Amniotic epithelial cell (primary cell): ENCODE measurements at places on chromosomes 11 and 22.
A peak's percentile ranks its signal among the peaks of the same experiment; 100 is the strongest.

DNA sequence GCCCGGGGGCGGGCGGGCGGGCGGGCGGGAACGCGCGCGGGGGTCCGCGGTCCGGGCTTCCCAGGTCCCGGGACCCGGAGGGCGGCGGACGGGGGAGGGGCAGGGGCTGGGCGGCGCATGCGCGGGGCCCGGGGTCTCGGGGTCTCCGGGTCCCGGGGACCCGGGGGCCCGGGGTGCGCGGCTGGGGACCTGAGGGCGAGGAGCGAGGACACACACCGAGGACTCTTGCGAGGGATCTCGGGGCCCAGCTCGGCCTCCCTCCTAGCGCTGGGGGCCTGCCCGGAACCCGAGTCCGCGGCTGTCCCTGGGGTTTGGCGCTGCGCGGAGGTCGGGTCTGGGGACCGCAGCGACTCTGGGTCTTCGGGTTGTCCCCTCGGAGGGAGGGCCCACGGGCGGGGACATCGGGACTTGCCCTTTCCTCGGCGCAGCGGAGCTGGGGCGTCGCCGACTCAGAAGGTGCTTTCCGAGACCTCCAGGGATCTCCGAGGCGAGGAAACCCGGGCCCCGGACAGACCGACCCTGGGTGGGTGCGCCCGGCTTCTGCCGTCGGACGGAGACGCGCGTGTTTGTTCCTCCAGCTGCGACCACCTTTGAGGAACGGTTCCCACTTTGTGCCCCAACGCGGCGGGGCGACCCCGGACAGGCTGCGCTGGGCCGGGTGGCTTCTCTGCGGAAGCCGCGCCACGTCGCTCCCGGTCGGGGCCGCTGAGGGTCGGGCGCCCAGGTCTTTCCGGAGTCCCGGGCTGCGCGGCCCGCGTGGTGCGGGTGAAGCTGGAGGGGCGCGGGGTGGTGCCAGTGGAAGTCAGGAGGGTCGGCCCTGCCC lies 540 bp downstream of the PPARA start:
- no peak for DNase-seq

- no peak for DNase-seq
These were observed 28.0 kb downstream of the QSER1 start for GRCh38 chr11:32920570-32920969.

GRCh38 chr11:59787255-59787588 lies 23.4 kb downstream of the MRPL16 start:
- DNase-seq: no peak

DNA sequence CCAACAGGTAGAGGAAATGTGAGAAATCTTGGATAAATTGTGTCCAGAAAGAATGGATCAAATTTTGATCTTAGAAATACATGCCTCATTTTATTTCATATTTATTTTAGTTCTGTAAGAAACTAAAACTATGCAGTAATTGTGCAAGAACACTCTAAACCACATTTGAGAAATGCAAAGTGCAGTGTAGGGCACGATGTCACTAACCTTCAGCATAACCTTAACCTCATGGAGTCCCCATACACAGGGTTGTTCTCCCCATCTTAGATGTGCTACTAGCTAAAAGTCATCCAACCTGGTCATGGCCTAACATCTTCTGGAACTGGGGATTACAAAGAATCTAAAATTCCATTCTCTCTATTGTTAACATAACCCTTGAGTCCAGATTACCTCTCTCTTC lies 48.4 kb upstream of the ARHGAP42 start:
- DNase-seq: peak; percentile 35

- DNase-seq: no peak
These were observed 132.4 kb upstream of the CHORDC1 start for GRCh38 chr11:90355200-90355599.

GRCh38 chr11:128521682-128522054 lies 65.7 kb downstream of the ETS1 start:
- no peak for DNase-seq

GRCh38 chr22:49132009-49132408 lies 695.7 kb downstream of the BRD1 start:
- DNase-seq: no peak

DNA sequence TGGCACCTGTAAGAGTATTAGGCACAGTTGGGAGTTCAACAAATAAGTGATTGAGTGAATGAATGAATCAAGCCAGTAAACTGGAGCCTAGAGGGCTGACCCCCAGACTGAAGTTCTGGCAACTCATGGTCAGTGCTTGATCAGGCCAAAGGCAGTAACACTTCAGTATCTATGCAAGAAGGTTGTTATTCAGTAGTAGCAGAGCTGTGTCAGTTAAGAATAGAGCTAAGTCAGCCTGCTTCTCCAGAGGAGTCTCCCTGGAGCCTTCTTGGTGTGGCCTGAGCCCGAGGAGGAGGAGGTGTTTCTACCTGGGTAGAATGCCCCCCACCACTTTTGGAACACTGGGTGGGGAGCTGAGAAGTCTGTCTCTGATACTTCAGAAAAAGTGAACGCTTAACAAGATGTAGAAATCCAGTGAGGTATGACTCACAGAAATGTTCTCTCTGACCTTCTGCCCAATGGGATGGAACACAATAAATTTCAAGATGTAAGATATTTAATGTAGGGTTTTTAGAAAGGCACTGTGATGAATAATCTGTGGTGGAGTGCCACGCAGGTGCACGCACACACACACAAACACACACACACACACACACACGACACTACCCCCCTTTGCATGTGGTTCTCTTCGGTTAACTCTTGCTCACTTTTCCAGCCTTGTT lies 219.9 kb downstream of the HIPK3 start:
- DNase-seq: peak; percentile 49

DNA sequence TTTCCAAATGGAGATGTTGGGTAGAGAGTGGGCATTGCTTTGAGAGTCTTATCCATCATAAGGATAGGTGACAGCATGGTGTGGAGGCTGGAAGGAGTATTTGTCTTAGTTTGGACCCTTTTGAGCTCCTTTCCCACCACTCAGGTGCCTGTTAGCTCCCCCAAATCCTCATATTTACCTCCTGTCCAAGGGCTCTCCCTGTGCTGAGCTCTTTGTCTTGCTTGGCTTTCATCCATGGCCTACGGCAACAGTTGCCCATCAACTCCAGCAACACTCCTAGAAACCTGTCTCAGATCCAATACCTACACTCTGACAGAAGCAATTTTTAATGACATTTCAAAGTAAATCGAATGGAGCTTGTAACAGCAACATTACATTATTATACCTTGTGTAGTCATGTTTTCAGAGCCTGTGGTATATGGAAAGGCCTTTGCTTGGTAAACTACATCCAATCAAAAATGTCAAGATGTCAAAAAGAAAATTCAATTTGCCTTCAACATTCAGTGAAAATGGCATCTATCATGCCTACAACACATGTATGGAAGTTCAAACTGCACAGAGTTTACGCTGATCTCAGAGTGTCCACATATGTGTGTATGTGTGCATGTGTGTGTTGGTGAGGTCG lies 49.4 kb upstream of the CCDC90B start:
- DNase-seq: no peak

DNA sequence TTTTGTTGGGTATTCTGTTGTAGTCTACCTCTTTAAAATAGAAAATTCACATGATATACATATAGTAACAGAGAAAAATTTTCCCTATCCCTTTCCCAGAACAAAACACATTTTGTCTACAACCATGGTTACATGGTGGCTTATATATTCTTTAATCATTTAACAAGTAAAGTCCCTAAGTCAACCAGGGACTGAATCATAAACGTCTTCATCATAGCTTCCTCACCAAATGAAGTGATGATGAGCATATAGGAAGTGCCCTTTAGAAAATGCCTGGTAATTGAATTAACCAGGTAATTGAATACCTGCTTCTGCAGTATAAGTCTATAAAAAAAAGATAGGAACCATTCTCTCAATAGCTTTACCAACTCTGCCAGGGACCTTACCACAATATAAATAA lies 101.2 kb downstream of the APOL5 start:
- no peak for DNase-seq

GRCh38 chr22:50260801-50261614 lies 475 bp downstream of the MAPK12 start:
- DNase-seq: peak; percentile 68

DNA sequence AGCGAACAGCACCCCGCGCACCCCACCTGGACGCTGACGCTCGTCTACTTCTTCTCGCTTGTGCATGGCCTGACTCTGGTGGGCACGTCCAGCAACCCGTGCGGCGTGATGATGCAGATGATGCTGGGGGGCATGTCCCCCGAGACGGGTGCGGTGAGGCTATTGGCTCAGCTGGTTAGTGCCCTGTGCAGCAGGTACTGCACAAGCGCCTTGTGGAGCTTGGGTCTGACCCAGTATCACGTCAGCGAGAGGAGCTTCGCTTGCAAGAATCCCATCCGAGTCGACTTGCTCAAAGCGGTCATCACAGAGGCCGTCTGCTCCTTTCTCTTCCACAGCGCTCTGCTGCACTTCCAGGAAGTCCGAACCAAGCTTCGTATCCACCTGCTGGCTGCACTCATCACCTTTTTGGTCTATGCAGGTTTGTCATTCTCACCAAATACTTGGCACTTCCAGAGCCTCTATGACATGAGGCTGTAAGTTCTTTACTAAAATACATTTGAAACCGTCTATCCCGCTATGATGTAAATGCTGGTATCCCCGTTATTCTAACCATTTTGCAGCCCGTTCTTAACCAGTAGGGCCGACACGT lies 535 bp downstream of the AQP11 start:
- peak; percentile 53 for DNase-seq

DNA sequence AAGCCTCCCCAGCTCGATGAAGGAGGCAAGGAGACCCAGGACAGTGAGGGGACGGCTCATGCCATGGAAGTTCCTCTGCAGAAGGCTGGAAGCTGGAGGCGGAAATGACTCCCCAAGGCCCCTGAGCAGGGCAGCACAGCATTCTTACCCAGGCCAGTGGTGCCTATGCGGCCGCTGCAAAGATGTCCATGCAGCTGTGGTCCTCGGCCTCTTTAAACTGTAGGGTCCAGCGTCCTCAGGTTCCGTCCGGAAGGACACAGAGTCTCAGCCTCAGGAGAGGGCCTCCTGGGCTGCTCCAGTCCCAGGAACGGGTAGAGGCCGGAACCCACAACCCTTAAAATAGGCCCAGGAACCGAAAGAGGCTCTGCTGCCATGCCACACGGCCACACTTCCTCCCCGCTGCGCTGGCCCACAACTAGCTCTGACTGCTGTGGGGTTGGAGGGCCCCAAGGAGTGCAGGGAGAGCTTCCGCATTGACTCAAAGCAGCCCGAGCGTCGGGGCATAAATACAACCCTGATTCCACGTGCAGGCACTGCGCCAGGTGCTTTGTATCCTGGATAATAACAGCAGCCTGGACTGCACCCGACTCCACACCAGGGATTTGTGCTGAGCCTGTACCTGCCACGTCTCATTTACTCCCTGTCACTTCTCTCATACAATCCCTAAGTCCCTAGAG lies 5.5 kb downstream of the KIAA0930 start:
- DNase-seq: no peak

DNA sequence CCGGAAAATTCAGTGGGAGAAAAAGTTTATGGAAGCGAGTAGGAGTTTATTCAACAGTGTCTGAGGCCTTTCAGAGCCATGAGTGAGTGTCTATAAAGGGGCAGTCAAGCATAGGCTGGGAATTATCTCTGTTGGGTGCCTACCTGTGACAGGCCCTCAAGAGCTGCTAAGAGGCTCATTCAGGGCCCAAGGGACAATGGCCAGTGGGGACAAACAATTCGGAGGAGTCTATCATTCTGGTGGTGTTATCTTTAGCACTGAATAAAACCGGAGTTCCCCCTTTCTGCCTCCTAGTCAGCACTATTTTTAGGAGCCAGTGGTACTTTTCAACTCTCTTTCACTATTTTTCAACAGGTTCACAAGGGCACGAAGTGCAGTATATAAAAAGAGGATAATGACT lies 89.5 kb upstream of the HTATIP2 start:
- no peak for DNase-seq

- DNase-seq: peak; percentile 69
These were observed 26.2 kb upstream of the TPBGL start for GRCh38 chr11:75214411-75214821.

DNA sequence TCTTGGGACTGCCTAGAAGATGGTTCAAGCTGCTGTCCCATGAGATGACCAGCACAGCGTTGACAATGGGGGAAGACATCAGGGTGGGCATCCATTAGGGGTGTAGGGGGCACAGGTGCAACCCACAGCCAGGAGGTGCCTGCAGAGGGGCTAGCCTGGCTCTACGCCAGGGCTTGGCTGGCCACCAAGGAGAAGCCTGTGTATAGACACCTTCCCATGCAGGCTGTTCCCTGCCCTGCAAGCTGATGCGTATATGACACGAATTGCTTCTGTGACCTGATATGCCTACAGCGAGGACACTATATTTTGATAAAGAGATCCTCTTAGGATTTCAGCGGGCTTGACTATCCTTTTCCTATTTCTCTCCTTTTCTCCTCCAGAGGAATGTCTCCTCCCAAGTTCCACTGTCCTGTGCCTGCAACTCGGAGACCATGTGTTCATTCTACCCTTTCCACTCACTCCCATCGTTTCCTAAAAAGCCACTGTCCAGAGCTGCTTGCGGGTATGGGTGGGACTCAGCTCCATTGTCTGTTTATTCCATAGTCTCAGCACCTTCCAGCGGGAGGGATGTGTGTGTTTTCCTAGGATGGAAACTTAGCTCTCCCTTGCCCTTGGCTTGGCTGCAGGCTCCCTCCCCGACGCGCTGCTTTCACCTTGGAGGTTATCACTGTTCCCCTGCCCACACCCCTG lies 56.1 kb downstream of the ST14 start:
- DNase-seq: no peak

DNA sequence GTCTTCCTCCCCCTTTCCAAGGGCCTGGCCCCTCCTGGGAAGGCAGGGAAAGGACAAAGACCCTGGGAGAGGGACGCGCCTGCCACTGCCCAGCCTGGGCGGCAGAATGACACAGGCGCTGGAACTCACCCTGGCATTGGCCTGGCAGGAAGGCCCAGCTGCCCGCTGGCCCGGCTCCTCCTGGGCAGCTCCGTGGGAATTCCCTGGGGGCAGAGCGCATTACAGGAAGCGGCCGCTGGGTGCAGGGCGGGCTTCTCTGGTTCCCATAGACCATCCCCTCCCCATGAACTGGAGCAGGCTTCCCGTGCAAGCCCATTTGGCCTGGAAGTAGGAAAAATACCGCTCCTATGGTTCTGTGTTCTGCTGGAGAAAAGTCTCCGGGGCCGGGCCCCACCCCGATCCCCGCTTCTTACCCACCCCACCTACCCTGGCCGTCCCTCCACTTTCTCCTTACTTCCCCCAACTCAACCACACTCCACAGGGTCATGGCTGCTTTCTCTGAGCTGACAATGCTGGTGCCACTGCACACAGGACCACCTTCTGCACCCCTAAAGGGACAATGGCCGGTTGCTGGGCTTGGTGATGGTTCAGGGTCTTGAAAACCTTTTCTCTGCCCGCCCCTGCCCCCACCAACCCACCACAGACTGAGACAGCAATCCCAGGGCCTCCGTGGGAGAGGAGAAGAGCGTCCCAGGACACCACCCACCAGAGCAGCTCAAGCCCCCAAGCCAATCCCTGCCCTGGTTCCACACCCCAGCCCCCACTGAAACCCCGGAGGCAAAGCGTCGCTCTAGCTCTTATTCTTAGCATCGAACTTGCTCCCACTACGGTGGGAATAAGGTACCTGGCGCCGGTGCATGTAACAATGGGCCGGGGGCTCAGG lies 58.9 kb downstream of the LINC01488 start:
- DNase-seq: no peak

- DNase-seq: no peak
These were observed 1.2 kb downstream of the DNAJC4 start for GRCh38 chr11:64231546-64231945.
